AG09319 (cell line): ENCODE measurements at places on chromosomes 12 and 14.
A peak's percentile ranks its signal among the peaks of the same experiment; 100 is the strongest.

GRCh38 chr14:69281450-69282169 is 21.7 kb downstream of the GALNT16 start:
- DNase-seq: no peak

GRCh38 chr14:56798447-56799342 is 11.6 kb downstream of the OTX2 start:
- no peak for DNase-seq

- DNase-seq: no peak
Observed at GRCh38 chr12:65792724-65793123, 31.6 kb upstream of the HMGA2 start.

GRCh38 chr12:57242691-57243454 is 8.1 kb downstream of the STAC3 start:
- no peak for DNase-seq

GRCh38 chr12:115394496-115395220 is 710.7 kb upstream of the TBX3 start:
- no peak for DNase-seq

- no peak for DNase-seq
Observed at GRCh38 chr12:99810718-99811593, 163.4 kb downstream of the GARIN6 start.

GRCh38 chr12:15854916-15855315 is 27.3 kb upstream of the STRAP start:
- DNase-seq: no peak

GRCh38 chr14:102162487-102162886 is 22.8 kb downstream of the WDR20 start:
- no peak for DNase-seq

- DNase-seq: peak; percentile 85
Observed at GRCh38 chr12:124369055-124369826, 74.3 kb downstream of the RFLNA start.

GRCh38 chr14:54908190-54908589 is 5.6 kb upstream of the GCH1 start:
- DNase-seq: no peak

DNA sequence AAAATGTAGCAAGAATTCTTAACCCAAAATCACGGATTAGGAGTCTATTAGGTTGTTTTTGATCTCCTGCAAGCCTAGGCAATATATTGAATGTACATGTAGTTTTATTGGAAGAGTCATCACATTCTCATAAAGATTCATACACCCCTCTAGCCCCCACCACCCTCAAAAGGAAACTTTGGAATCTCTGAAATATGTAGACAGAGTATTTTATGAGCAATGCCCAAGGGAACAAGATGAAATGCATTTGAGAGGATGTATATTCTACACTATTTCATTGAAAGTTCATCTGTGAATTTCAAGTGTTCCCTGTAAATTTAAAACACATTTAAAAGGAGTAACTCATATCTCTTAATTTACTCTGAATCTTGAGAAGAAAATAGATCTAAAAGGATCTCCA is 103.7 kb downstream of the SYT1 start:
- DNase-seq: no peak

- DNase-seq: no peak
Observed at GRCh38 chr12:50411051-50411660, 10.5 kb downstream of the LARP4 start.

- no peak for DNase-seq
Observed at GRCh38 chr12:55420307-55420962, 5.6 kb upstream of the OR6C76 start.

DNA sequence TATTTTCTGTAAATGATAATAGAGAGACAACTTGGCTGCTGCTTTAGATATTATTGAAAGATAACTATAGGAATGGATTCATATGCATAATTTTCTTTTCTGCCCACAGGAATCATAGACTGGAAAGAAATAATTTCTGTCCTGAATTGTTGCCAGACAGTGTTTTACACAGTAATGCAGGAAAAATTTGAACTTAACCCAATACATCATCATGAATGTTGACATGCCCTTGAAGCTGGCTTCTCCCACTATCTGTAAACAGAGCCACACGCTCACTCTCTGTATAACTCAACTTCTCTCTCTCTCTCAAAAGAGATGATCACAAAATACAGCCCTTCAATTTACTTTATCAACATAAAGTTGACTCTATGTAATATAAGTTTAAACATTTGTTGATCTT is 56.6 kb downstream of the PAX9 start:
- DNase-seq: no peak

GRCh38 chr12:77847060-77847541 is 16.4 kb downstream of the NAV3 start:
- no peak for DNase-seq

- DNase-seq: no peak
Observed at GRCh38 chr14:99892406-99892805, 99.2 kb downstream of the EML1 start.

- DNase-seq: no peak
Observed at GRCh38 chr14:92544051-92544720, 30.6 kb downstream of the RIN3 start.

DNA sequence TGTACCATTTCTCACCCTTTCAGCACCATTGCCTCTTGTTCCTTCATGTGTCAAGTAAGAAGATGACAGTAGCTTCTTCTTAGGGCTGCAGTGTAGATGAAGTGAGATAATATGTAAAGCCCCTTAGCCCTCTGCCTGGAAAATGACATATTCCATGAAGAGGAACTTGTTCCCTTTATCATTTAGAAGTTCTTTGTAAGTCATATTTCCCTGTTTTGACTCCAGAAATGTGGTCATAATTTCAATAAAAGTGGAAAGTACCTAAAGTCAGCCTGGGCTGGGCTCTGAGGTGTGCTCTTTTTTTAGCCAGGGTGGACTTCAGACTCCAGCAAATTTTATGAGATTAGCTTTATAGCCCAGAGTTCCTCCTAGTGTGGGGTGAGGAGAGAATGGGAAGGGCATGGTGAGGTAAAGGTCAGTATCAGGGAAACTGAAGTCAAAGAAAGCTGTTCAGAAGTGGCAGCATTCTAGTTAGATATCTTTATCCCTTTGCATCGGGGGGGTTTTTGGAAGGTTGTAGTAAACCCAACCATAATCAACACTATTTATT is 92.5 kb downstream of the TMCC3 start:
- DNase-seq: no peak

DNA sequence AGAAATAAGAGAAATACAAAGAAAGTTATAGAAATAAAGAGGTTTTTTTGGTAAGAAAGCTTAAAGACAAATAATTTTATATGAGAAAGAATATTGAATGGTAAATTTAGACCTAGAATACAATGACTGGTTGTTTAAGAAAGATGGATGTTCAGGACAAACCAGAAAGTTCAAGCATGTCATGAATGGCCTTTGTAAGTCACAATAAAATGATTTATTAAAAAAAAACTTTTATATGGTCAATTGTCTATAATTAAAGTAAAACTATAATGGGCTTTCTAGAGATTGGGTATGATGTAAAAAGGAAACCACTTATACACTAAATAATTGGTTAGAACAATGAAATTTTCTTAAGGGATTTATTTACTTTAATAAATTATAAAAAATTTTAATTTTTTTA is 19.8 kb upstream of the CAPRIN2 start:
- no peak for DNase-seq

GRCh38 chr12:1350055-1350933 is 244.1 kb downstream of the FBXL14 start:
- DNase-seq: peak; percentile 20

DNA sequence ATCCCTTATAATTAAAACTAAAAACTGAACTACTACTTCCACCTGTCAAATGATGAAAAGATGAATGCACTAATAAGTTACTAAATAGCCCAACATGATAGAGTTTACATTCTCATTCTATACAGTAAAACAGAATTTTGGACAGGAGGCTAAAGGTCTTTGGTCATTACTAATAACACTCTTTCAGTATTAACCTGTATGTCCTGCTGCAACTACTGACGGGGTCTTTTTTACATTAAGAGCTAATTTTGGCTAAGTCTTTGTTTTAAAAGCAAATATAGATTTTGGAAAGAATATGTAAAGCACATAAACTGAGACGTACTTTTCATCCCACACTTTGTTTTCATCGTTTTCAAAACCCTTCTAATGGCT is 175.4 kb upstream of the CDKN3 start:
- no peak for DNase-seq

- DNase-seq: no peak
Observed at GRCh38 chr12:75568801-75569200, 57.4 kb upstream of the KRR1 start.

DNA sequence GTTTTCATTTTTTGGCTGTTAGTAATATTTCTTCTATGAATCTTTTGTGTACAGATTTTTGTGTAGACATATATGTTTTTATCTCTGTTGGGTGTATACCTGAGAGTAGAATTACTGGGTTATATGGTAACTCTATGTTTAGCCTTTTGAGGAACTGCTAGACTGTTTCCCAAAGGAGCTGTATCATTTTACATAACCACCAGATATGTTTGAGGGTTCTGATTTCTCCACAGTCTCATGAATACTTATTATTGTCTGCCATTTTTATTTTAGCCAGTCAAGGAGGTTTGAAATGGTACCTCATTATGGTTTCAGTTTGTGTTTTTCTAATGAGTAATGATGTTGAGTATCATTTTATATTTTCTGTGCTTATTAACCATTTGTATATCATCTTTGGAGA is 1.9 kb downstream of the PCNX4 start:
- DNase-seq: no peak

- no peak for DNase-seq
Observed at GRCh38 chr14:68775614-68776126, 17.2 kb downstream of the ZFP36L1 start.

GRCh38 chr12:25876383-25877045 is 82.0 kb upstream of the RASSF8 start:
- DNase-seq: no peak

DNA sequence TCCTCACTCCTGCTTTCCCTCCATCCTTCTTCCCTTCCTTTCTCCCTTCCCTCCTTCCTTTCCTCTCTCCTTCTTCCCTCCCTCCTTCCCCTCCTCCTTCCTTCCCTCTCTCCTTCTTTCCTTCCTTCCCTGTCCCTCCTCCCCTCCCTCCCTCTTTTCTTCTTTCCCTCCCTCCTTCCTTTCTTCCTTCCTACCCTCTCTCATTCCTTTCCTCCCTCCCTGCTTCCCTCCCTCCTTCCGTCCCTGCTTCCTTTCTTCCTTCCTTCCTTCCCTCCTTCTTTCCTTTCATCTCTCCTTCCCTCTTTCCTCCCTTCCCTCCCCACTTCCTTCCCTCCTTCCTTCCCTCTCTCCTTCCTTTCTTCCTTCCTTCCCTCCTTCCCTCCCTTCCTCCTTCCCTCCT is 39.0 kb downstream of the NOS1 start:
- DNase-seq: no peak

- DNase-seq: no peak
Observed at GRCh38 chr14:97179573-97179972, 382.4 kb downstream of the VRK1 start.

DNA sequence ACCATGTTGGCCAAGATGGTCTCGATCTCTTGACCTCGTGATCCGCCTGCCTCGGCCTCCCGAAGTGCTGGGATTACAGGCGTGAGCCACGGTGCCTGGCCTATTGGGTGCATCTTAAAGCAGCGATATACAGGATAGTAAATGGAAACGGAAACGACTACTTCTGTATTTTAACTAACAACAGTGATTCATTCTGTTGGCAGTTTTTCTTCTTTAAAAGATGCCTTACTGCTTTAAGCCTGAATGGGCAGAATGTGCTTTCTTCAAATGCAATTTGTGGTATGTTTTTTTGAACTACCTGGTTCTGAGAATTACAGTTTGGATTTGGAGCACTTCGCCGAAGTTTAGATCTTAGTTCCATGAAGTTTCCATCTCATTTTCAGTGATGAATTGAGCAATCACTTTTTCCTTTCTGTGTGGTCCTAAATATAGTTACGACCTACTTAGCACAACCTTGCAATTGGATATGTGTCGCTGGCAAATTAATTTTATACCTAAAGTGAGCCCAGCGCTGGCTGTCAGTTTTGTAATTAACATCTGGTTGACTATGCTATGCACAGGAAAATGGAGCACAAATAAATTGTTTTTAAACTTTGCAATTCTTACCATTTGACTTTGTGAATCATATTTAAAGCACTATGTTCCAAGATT is 53.6 kb upstream of the EIF5 start:
- DNase-seq: no peak

- DNase-seq: peak; percentile 7
Observed at GRCh38 chr14:63454863-63455622, 88.1 kb downstream of the PPP2R5E start.

- DNase-seq: no peak
Observed at GRCh38 chr12:130947028-130947613, 6.6 kb upstream of the ADGRD1 start.
